ENCODE measurements at places on chromosomes 2 and 18.

DNA sequence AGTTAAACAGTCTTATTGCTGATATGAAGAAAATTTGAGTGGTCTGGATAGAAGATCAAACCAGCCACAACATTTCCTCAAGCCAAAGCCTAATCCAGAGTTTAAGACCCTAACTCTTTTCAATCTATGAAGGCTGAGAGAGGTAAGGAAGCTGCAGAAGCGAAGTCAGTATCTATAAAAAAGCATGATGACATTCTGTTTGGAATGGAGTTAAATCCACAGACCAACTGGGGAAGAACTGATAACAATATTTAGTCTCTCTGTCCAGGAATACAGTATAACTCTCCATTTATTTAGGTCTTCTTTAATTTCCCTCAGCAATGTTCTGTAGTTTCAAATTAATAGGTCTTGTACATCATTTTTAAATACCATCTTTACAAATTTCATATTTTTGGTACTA is 16.0 kb downstream of the PIGN start:
- H3K27me3 ChIP-seq = no peaks in the 10 kb centered on the region
- H3K36me3 ChIP-seq = peaks cover under 1% of the 10 kb centered on the region
- no peak for DNase-seq
- H3K27ac ChIP-seq = no peak overlapping the region
- no peak overlapping the region for H3K4me3 ChIP-seq

DNA sequence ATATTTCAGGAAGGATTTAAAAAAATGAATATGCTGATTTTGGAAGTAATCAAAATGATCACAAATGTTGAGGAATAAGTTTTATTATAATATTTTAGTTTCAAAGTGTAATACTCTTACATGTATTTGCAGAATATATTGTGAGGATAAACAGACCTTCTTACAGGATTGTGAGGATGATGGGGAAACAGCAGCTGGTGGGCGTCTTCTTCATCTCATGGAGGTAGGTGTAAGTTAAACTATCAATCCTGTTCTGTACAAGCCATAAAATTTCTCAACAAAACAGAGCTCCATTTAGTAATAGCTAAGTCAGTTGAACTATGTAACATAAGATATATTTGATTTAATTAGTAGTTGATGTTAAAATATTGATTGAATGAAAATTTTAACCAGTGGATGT is 12.5 kb upstream of the HRH4 start:
- H3K4me3 ChIP-seq = no peak overlapping the region
- H3K4me1 ChIP-seq = peaks cover 7% of the 10 kb centered on the region
- H3K27me3 ChIP-seq = no peaks in the 10 kb centered on the region
- no peak for DNase-seq
- H3K36me3 ChIP-seq = peaks cover 28% of the 10 kb centered on the region

DNA sequence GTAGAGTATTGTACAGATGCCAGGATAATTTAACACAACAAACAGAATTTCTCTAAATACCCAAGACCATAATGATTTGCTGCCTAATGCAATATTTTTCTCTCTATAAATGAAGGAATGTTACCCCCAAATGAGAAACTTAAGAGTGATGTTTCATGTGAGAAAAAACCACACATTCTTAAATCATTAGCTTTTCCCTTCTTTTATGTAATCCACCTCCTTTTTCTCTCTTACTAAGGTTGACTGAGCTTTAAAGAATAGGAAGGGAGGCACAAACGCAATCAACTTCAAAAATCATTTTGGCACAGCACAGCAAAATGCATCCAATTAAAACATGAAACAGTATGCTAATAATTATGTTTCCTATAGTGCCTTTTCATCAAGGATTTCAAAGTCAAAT is 698.1 kb upstream of the CDH2 start:
- no peak for DNase-seq
- no peak overlapping the region for H3K4me3 ChIP-seq
- no peaks in the 10 kb centered on the region for H3K36me3 ChIP-seq
- no peaks in the 10 kb centered on the region for H3K4me1 ChIP-seq

DNA sequence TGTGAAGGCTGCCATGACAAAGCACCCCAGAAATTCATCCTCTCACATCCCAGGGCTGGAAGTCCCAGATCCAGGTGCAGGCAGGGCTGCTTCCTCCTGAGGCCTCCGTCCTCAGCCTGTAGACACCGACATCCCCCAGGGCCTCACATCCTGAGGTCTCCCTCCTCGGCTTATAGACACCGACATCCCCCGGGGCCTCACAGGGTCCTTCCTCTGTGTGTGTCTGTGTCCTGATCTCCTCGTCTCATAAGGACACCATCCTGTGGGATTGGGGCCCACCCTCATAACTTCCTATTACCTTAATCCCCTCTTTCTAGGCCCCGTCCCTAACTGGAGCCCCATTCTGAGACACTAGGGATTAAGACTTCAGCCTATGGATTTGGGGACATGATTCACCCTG is 92.0 kb upstream of the SNTG2 start:
- peaks cover 31% of the 10 kb centered on the region for H3K4me1 ChIP-seq
- H3K4me3 ChIP-seq = no peak overlapping the region
- peaks cover 12% of the 10 kb centered on the region for H3K27me3 ChIP-seq
- no peak for DNase-seq
- H3K27ac ChIP-seq = no peak overlapping the region
- peaks cover 10% of the 10 kb centered on the region for H3K36me3 ChIP-seq

DNA sequence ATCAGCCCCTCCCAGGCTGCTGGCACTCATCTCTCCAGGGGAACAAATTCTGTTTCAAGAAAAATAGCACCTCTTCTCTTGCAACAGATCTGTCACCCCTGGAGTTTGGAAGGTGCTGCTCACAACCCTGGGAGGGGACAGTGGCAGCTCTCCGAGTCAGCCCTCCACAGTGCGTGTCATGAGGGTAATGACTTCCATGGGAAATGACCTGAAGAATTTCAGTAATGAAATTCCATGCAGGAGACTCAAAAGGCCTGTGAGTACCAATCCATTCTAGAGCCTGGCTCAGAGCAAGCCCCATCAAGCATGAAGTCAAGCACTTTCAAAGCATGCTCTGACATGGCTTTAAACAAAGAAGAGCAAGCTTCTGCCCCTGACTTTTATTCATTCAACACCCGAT is 276.3 kb upstream of the PARD3B start:
- DNase-seq = no peak
- H3K27me3 ChIP-seq = peaks cover 34% of the 10 kb centered on the region
- no peak overlapping the region for H3K4me3 ChIP-seq
- no peak overlapping the region for H3K27ac ChIP-seq
- no peaks in the 10 kb centered on the region for H3K36me3 ChIP-seq
- no peaks in the 10 kb centered on the region for H3K4me1 ChIP-seq
